ENCODE measurements at places on chromosomes 11 and 22. TPM values are rescaled to one million over a fixed set of nuclear protein-coding genes. Genes with fewer than 3 reads are reported as not detected.

DNA sequence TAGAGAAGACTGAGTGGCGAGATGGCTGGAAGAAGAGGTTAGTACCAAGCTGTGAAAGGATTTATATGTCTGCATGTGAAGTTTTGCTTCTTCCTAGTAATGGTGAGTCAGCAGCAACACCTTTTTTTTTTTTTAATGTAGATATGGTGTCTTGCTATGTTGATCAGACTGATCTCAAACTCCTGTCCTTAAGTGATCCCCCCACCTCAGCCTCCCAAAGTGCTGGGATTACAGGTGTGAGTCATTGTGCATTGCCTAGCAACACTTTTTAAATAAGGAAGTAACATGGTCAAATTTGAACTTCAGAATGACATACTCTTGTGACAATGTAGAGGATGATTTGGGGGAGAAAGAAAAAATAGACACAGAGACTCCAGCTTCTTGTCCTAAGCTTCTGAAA lies 6.5 kb upstream of the CSTPP1 start:
- DNase-seq, result no peak

DNA sequence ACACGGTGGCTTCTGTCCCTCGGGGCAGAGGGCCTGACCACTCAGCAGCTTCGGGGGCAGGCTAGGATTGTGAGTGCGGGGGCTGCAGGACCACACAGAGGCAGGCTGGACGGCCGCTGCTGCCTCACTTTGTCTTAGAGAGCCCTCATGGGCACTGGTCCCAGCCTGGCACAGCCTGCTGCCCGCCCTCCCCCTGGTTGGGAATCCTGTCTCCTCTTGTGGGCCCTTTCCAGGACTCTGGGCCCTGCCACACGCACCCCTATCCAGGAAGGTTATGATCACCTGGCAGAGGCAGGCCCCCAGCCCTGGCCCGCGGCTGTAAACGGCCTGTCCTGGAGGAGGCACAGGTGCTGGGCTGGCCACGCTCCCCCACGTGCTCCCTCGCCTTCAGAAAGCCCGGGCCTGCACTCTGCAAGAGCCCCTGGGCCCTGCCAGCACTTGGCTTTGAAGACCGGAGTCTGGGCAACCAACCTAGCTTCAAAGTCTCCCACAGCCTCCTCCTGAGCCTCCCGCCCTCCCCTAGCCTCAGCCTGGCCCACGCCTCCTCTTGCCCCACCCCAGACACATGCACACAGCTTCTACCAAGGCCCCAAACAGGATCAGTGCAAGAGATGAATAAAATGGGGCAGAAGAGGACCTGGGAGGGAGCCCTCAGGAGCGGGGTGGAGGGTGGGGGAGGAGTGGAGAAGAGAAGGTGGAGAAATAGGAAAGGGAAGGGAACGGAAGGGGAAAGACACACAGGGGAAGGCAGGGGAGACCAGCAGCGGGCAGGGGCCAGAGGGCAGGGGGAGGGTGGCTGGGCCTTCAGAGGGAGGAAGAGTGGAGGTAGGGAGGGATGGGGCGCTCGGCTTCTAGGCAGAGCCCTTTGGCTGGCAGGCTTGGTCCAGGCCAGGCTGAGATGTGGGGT lies 31.0 kb downstream of the SYT7 start:
- DNase-seq, result no peak

The NPAS4 gene
- not detected for total RNA-seq

The SPDYC gene
- not detected for total RNA-seq

GRCh38 chr11:121656328-121657090 lies 203.7 kb upstream of the SORL1-AS1 start:
- DNase-seq, result no peak

DNA sequence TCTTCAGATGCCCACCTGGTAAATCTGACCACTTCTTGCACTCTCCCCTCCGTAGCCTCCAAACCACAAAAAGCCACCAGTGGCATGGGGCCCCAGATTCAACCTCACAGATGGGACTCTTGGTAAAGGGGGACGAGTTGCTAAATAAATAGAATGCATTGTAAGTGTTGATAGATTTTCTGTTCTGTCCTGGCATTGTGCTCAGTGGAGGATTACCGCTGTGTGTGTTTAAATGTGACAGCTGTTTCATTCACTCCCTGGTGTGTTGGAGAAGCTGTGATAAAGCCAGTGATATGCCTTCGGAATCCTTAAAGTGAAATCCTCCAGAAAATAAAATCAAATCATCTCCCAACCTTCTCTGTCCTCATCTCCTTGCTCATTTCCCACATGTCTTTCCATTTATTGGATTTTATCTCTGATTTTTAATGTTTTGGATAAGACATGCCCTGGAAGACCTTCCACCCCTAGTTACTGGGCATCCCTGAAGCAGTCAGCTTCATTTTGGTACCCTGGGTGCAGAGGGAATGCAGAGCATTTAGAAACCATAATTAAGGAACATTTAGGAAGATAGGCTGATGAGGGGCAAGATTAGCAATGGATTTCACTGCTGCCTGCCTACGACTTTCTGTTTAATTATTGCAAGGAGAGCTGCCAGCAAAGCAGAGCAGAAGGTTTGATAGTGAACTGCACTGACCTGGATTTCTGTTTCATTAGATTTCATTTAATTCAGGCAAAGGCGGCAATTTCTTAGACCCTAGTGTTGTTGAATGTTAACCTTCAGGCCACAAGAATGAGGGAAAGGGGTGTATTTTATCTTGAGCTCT lies 460.9 kb upstream of the KIRREL3 start:
- DNase-seq, result no peak

Measured in naive thymus-derived CD8-positive, alpha-beta T cell (primary cell).